Endodermal cell (in vitro differentiated cells): ENCODE measurements at places on chromosomes 3 and 15.
A peak's percentile ranks its signal among the peaks of the same experiment; 100 is the strongest.

DNA sequence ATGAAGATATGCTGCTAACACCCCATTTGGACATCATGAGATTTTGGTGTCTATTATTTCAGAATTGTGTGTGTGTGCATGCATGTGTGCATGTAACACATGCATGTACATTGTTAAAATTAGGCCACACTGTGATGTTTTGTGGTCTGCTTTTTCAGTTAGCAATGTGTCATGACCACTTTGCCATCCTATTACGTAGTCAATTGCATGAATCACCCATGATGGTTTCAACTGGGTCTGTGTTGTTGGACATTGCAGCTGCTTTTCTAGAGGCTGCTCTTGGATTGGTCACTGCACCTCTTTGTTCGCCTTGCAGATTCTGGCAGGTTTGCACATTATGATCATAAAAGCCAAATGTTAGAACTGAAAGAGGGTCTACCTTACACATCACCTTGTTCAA, 101.0 kb upstream of the THBS1 start:
- no peak for DNase-seq

DNA sequence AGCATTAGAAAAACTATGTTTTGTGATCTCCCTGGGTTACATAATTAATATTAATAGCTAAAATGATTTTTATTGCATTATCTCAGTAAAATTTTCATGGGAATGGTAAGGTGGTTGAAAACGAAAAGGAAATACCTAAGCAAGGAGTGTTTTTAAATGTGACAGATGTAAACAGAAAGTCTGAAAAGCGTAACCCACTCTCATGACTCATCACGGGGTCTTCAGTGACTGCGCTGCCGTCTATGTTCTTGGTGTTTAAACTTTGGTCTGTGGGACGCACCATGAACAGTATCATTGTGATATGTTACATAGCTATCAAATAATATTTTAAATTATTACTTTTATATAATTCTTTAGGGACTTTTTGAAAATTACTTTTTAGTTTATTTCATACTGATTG, 19.8 kb downstream of the LRCH3 start:
- no peak for DNase-seq

DNA sequence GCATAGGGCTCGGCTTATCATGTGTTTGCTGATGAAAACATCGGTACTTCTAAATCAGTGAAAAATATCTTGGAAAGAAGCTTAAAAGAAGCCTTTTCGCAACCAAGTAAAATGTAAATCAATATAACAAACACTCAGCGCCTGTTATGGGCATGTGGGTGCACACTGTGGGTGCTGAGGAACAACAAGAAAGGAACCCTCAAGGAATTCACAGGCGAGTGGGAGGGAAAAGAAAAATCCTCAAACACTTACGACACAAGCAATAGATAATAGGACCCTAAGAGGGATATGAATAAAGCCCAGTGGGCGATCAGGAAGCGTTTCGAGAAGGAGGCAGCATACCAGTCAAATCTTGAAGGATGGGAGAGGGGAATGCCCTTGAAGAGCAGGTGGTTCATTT, 21.9 kb downstream of the GLDN start:
- DNase-seq, result no peak

DNA sequence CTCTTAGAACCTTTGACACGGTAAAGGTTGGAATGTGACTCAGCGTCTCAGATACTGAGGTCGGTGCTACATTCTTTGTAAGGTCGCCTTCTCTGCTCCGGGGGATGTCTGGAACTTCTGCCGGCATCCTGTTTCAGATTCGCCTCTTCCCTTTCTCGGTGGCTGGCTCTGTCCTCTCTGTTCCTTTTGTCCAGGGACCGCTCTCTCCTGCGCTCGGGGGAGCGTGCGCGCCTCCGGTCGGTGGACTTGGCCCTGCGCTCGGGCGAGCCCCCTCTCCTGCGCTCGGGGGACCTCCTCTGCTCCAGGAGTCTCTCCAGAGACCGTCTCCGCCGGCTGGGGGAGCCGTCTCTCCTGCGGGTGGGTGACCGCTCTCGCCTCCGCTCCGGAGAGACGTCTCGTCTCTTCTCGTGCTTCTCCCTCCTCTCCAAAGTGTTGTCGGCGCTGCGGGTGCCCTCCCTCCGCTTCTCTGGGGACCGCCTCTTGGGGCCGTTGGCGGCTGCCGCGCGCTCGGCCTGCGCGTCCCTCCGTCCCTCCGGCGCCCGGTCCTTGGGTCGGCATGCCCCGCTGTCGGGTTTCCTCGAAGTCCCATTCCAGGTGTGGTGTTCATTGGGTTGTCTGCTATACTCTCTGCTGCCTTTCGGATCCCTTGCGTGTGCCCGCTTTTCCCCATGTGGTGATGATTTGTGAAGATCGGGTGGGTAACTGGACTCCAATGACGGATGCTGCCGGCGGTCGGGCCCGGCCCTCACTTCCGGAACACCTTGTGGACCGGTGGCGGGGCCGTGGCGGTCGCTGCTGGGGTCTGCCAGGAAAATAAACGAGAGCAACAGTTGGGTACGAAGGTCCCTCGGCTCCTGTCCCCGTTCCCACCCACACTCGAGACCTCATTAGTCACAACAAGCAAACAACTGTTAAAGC, 668.8 kb upstream of the ADAMTS9 start:
- DNase-seq, result peak; percentile 73

GRCh38 chr15:44657378-44657777, 6.1 kb downstream of the SPG11 start:
- no peak for DNase-seq

- no peak for DNase-seq
These were observed 829.4 kb downstream of the FHIT start for GRCh38 chr3:60421749-60422446.

- DNase-seq, result no peak
These were observed 3.7 kb upstream of the B3GALNT1 start for GRCh38 chr3:161108840-161109239.

DNA sequence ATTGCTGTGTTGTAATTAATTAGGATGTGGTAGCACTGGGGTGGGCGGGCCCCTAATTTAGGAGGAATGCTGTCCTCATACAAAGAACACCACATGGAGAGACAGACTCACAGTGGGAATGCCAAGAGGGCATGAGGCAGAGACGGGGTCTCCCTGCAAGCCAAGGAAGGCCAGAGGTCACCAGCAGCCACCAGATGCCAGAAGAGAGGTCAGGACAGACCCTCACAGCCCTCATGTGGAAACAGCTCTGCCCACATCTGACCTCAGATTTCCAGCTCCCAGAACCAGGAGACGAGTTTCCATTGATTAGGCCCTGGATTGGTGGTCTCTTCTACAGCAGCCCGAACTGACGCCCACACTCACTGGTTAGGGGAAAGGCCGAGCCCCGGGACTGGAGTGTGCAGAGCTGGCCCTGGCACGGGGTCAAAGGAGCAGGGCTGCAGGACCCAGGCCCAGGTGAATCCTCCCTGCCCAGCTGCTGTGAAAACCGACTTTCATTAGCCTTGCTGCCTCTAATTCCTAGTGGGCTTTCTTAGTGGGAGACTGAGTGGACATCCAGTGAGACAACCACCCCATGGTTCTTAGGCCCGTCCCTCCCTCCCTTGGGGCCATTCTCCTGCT, 43.0 kb upstream of the SLC41A3 start:
- DNase-seq, result peak; percentile 38

- DNase-seq, result no peak
These were observed 18.2 kb downstream of the TSC22D2 start for GRCh38 chr3:150426292-150426691.

DNA sequence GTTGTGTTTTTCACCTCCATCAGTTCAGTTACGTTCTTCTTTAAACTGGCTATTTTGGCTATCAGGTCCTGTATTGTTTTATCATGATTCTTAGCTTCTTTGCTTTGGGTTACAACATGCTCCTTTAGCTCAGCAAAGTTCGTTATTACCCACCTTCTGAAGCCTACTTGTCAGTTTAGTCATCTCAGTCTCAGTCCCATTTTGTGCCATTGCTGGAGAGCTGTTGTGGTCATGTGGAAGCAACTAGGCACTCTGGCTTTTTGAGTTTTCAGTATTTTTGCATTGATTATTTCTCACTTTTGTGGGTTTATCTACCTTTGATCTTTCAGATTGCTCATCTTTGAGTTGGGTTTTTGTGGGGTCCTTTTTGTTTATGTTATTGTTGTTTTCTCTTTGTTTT, 151.3 kb downstream of the CFAP20DC start:
- no peak for DNase-seq

DNA sequence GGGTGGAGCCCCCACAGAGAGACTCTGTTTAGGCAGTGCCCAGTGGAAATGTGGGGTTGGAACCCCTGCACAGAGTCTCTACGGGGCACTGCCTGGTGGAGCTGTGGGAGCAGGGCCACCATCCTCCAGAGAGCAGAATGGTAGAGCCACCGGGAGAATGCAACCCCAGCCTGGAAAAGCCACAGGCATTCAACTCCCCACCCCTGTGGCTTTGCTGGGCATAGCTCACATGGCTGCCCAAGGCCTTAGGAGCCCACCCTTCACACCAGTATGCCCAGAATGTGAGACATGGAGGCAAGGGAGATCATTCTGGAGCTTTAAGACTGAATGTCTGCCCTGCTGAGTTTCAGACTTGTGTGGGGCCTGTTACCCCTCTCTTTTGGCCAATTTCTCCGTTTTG, 19.0 kb upstream of the CHCHD6 start:
- DNase-seq, result peak; percentile 34

- peak; percentile 89 for DNase-seq
These were observed 45.3 kb upstream of the ARL6 start for GRCh38 chr3:97719156-97719821.
